IPS DF 19.7 (cell line): ENCODE measurements at places on chromosomes 13 and 19.
A peak's percentile ranks its signal among the peaks of the same experiment; 100 is the strongest.

DNA sequence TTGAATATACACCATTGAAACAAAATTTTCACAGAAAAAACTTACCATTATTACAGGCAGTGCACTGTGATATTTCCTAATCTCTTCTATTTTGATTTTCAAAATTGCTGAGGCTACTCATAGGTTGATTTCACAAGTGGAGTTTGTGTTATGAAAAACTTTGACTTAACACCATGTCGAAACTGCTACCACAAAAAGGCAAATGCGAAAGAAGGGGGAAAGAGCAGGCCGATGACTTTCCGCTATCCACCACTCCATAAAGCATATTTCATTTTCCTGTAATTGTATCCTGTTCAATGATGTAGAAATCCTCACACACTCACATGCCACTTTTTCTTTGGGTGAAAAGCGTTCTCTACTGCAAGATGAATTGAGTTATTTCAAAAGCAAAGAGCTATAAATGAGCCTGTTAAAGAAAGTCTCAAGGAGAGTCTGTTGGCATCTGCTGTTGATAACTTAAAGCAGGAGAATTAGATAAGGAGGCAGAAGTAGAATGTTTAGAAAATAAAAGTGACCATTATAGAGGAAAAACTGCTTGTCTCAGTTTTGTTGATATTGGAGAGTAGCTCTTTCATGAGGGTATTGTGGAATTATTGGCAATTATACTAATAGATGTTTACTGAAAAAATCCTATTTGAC is 18.8 kb downstream of the KL start:
- no peak for DNase-seq

DNA sequence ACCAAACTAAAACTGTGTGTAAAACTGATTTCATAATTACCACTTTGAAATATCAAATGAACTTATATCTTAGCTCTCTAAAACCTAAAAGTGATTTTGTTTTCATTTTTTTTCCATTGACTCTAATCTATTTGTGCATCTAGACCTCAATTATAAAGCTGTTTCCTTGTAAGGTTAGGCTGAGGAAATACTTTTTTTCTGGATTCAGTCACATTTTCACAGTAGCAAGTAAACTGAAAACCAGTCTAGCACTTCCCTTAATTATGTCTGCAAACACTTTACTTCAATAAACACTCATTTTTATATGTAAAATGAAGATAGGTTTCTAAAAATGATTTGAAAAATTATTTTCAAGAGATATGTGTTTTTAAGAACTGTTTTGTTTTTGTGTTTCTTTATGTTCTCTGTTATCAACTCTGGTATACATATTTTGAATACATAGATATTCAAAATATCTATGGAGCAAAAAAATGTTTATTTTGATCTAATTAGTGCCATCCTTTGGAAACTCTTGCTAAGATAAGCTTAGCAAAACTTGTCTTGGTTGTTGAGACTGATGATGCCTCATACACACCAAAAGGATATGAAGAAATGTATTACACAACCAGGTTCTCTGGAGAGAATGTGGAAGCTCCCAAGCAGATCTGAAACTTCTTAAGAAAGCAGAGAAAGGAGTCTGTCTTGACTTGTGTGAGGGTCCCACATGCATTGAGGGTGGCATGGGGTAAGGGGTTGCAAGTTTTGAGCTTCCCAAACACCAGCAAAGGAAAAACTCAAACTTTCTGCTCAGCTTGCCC is 1887.4 kb downstream of the PCDH9 start:
- DNase-seq: no peak

DNA sequence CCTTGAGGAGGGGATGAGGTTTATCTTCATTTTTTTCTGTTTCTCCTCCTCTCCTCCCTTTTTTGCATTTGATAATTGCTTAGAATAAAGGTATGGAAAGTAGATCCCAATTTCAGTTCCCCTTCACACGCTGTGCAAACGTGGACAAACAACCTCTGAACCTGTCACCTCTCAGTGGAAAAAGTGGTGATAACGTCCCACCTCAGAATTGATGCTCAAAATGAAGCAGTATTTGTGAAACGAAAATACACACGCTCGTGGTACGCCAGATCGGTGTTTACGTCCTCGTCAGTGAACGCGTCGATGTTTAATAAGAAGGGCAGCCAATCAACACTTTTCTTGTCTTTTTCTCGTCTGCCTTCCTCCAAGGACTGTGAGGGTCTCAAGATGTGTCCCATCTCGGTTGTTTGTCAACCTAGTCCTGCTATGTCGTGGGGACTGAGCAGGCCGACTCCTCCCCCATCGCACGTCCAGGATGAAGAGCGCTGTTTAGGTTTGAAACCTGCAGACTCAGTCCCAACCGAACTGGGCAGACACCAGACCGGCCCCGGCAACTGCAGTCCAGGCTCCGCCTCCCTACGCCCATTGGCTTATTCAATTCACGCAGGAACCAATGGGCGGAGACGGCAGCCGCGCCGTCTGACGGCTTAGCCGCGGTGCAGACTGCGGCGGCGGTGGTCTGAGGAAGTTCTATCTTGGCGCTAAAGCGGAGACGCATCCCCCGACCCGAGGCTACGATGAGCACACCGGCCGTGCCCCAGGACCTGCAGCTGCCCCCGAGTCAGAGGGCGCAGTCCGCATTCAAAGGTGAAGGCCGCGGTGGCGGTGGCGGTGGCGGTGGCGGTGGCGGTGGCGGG is at the start of gene CKAP2:
CKAP2 (plus strand) TSS at position 659 of the 857 bp plus-strand sequence; CDS start at position 738, 79 bp downstream.
- DNase-seq: peak; percentile 77

- DNase-seq: no peak
Observed at GRCh38 chr13:111963031-111963430, 103.9 kb upstream of the SOX1 start.

DNA sequence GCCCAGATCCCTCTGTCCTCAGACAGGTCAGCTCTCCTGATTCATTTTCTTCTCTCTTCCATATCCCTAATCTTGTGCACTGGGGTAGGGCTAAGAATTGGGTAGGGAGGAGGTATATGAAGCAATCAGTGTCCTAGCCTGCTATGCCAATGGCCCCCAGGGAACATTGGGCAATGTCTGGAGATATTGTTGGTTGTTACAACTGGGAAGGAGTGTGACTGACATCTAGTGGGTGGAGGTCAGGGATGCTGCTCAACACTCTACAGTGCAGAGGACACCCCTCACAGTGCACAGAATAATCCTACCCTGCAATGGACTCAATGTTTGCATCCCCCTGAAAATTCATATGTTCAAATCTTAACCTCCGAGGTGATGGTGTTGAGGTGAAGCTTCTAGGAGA is 57.5 kb downstream of the CPAMD8 start:
- DNase-seq: no peak

GRCh38 chr19:13053238-13053637 is 49.4 kb downstream of the LYL1 start:
- no peak for DNase-seq

DNA sequence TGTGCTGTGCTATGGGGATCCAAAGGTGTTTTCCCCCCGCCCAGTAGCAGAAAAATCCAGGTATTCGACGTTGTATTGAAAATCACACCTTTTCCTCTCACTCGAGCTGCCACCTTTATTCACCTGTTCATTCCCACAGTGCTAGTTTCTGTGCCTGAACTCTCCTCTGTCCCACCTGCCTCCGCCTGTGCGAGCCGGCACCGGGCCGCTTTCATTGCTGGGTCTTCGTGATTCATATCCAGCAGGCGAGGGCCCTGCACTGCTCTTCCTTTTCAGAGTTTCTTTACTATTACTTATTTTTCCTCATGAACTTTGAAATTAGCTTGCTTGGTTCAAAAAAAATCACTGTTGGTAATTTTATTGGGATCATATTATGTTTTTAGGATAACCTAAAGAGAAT is 42.4 kb upstream of the SOX1 start:
- DNase-seq: no peak

- no peak for DNase-seq
Observed at GRCh38 chr13:79307866-79308298, 98.2 kb downstream of the RBM26 start.

- DNase-seq: no peak
Observed at GRCh38 chr19:45358213-45358792, 12.1 kb downstream of the ERCC2 start.

GRCh38 chr19:17080440-17080801 is 4.8 kb downstream of the MYO9B start:
- no peak for DNase-seq

DNA sequence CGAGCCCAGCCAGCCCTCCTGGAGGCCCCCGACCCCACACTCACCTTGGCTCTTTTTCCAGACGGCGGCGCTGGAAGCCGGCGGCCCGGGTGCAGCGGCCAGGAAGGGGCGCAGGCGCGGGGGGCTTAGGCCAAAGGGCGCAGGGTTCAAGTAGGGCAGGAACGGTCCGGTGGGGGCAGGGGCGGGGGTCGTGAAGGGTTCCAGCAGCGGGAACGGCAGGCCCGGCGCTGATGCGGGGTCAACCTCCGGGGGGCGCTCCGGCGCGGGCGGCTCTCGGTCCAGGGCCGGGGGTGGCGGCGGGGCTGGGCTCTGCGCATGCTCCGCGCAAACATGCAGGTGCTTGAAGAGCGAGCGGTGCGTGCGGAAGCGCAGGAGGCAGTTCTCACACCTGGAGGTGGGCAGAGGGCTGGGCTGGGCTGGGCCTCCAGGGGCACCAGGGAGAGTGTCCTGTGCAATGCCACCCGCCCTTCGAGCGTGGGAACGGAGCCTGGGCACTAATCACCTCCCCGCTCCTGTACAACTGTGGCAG is 2.3 kb downstream of the ZNF414 start:
- DNase-seq: no peak

DNA sequence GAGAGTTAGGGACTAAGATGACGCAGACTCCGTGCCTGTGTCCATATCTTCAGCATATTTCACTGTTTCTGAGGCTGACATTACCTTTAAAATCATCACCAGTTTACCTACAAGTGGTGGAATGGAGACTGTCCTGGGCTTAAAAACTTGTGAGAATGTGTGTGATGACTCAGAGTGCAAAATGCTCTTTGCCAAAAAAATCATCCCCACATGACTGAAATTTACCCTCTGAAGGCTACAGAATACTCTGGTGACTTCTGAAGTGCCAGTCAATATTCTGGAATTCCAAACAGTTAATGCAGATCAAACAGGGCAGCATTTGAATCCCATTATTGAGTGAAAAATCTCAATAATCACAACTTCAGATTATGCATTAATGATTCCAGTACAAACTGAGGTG is 901.4 kb downstream of the EFNB2 start:
- no peak for DNase-seq

DNA sequence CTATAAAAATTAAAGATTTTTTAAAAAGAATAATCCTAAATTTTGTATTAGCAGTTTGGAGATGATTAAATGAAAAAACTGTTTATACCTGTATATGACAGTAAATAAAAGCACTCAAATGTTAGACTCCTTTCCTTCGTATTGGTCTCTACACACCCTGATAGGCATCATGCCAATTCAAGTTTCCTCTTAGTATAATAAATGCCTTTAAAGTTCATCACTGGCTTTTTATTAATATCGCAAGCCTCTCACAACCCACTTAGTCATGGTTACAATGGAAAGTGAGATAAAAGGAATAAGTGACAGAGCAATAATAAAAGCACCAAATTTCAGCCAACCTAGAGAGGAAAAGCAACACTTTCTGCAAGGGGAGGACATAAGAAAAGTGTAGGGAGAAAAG is 102.2 kb downstream of the PIBF1 start:
- DNase-seq: no peak

DNA sequence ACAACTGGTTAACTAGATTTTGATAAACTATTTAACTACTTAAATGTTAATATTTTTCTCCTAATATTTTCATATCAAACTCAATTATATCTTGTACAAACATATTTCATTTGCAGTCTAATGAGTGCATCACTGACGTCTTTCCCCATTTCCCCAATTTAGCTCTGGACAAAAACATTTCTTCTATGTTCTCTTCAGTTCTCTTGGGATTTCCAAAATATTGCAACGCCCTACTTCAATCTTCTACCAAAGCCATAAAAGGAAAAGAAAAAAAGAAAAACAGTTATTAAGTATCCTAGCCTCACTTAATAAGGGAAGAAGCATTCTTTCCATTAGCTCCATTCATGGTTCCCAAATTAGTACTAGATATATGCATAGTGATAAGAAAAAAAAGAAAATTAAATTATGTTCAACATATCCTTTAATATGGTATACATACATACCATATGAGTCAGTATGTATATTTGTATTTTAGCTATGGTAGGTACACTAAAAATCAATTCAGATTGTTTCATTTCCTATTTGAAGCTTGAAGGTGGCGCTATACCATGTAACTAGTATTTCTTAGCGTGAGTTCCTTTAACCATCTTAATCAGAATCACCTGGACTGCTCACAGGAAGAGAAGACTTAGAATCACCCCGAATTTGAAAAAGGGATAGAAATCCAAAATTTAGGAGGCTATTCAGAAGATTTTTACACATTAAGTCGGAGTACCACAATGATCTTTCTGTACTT is 9.9 kb downstream of the FBXL3 start:
- DNase-seq: no peak

- DNase-seq: no peak
Observed at GRCh38 chr13:94228763-94229162, 250.7 kb downstream of the DCT start.

DNA sequence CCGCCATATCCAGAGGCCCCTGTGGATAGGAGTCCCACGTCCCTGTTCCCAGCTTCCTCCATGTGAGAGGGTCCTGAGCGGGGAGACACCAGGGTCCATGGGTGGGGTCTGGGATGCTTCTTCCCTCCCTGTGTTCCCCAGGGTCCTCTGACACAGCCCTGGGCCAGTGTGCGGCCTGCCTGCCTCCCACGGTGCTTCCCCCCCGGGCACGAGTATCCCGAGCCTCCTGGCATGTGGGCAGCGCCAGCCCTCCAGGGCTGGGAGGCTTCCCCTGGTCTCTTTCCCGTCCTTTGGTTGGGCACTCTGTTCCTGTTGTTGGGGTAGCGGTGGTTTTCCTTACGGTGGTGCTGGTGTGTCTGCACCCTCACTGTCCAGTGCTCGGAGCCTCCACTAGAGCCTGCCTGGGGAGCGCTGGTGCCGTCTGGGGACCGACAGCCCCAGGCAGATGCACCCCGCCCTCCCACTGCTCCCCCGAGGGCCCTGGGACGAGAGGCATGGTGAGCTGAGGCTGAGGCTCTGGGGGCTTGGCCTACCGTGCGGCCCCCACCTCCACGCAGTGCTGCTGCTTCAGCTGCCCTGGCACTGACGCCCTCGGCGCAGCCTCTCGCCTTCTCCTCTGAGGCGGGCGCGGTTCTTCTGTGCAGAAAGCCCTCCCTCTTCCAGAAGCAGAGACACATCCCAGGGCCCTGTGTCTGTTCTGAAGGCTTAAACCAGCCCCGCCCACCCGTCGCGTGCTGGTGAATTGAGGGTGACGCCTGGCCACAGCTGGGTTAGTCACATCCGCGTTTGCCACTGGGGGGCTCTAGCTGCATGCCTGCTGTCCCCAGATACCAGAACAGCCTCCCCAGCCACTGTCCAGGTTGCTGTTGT is 27.9 kb downstream of the PLEKHJ1 start:
- DNase-seq: no peak
